Activated T-cell treated with anti-CD3 and anti-CD28 coated beads for 48 hours (primary cell): ENCODE measurements at places on chromosomes 5 and 9.

- no peak for DNase-seq
Observed at GRCh38 chr5:177482359-177482795, 8.9 kb upstream of the DBN1 start.

DNA sequence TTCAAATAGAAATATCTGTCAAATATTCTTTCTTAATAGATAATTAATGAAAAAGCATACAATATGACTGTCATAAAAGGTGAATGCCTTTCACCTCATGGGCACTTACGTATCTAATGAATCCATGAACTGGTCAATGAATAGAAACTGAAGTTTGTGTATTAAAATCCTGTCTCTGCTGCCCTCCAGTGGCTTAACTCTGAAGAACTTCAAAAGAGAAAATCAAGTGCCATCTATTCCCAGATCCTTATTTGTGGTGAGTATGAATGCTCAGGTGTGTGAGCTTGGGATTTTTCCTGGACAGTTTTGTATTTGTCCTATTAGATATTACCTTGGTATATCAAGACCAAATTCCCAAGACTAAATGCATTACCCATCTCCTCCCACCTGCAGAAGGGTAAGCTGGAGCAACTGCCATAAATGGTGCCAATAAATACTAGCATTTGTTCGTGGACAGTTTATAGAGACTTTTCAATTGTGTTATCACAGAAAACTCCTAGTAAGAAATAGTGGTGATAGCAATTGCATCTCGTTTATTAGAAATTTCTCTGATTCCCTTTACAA, 44.0 kb upstream of the SVEP1 start:
- no peak for DNase-seq

- no peak for DNase-seq
Observed at GRCh38 chr5:149100331-149100730, 37.5 kb upstream of the SH3TC2 start.

GRCh38 chr5:126610616-126611015, 9.9 kb downstream of the PHAX start:
- no peak for DNase-seq

GRCh38 chr9:125240649-125240999, 519 bp downstream of the HSPA5 start:
- no peak for DNase-seq
